ENCODE measurements at places on chromosomes 3 and 15.

- no peak for DNase-seq
These were observed 577.5 kb upstream of the NECTIN3 start for GRCh38 chr3:110494093-110494490.

- no peak for DNase-seq
These were observed 335.9 kb upstream of the WNT5A start for GRCh38 chr3:55823001-55823400.

GRCh38 chr3:161630794-161631193 is 134.2 kb downstream of the OTOL1 start:
- DNase-seq = peak; percentile 2

- DNase-seq = no peak
These were observed 68.6 kb upstream of the EIF1B start for GRCh38 chr3:40240921-40241320.

DNA sequence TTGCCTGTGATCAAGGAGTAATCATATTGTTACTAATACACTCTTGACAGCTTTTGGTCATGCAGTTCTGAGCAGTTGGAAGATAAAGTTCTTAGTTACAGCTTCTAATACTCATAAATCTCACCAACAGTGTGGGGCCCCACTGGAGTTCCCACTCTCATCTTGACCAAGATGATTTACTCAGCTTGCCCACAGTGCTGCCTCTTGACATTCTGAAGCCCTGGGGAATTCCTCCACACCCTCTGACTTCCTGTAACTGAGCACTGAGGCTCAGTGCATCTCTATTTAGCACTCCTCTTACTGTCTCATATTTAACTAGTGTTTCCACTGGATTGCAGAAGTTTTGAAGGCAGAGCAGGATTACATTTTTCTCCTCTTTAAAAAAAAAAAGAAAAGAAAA is 1.9 kb upstream of the ARL6IP5 start:
- DNase-seq = peak; percentile 81

- DNase-seq = peak; percentile 60
These were observed 89.3 kb downstream of the CCNL1 start for GRCh38 chr3:157070678-157070999.

DNA sequence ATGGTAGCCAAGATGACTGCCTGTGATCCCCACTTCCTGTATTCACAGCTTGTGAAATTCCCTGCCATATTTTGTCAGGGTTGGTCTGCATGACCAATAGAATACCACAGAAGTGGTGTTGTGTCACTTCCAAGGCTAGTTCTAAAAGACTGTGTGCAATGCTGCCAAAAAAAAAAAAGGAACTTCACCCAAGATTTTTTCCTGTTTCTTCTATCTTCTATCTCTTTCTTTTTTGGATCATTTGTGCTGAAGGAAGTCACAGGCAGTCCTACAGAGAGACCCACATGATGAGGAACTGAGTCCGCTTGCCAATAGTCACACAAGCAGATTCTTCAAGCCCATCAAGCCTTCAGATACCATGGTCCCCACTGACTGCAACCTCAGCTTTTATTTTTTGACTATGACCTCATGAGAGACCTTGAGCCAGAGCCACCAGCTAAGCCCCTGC is 18.1 kb upstream of the RAF1 start:
- peak; percentile 71 for DNase-seq

- DNase-seq = no peak
These were observed 53.6 kb downstream of the FEZF2 start for GRCh38 chr3:62319570-62320243.

GRCh38 chr15:101168898-101169494 is 82.9 kb downstream of the CHSY1 start:
- DNase-seq = peak; percentile 24

All from foreskin fibroblast (primary cell).